Fibroblast of the conjunctiva (primary cell): ENCODE measurements at places on chromosomes 13 and 19.
A peak's percentile ranks its signal among the peaks of the same experiment; 100 is the strongest.

DNA sequence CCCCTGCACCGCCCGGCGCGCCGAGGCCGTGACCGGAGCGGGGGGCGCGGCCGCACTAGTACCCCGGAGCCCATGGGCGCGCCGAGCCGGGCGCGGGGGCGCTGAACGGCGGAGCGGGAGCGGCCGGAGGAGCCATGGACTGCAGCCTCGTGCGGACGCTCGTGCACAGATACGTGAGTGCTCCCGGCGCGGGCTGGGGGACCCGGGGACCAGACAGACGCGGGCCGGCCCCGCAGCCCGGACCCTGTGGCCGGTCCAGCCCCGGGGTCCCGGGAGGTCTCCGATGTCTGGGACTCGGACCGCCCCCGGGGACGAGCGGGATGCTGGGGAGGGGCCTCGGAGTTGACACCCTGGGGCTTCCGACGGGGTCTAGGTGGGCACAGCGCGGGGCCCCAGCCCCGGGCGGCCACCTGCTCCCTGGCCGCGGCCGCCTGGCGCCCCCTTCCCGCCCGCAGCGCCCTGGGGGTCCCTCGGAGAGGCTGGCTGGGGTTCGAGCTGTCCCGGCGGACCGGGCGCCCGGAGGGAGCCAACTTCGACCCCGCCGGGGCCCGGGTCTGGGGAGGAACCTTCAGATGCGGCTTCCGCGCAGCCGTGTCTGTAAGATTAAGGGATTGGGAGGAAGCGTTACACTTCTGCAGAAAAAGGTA is 568 bp downstream of the ATP11A start:
- no peak for DNase-seq

- DNase-seq: no peak
Observed at GRCh38 chr13:43339805-43340550, 316.6 kb downstream of the DNAJC15 start.

- DNase-seq: no peak
Observed at GRCh38 chr13:94947392-94947791, 235.0 kb upstream of the SOX21 start.

DNA sequence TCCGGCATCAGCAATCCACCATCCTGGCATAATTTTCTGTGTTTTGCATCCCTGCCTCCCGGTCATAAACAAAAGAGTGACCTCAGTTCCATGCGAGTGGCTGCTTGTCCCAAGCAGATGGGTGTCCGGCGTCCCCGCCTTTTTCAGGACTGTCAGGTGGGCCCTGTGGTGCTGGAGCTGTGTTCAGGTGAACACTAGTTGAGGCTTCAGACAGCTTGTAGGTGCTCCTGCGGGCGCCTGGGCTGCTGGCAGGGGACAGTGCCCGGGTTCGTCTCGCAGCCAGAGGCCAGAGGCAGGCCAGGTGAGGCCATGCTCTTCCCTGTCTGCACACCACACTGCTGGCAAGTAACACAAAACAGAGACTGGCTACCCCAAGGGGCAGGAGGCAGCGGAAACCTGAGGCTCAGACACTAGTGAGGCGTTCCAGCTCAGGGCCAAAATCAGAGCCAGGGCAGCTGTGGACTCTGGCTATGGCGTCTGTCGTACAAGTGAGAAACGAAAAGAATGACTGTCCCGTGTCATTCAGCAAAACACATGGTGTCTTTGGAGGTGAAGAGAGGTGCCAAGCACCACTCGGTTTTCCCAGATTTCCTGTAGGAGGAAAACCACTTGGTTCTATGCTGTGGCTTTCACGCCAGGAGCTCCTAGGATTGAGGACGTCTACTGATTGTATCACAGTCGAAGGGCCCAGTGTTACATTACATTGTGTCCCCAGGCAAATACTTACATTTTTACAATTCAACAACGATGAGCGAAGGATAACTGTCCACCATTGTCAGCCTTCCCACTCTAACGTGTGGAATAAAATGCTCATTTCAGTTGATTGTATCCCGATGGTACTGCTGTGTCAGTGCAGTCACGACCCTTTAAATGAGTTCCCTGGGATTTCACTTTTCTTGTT is 104.0 kb downstream of the ATP11A start:
- no peak for DNase-seq

DNA sequence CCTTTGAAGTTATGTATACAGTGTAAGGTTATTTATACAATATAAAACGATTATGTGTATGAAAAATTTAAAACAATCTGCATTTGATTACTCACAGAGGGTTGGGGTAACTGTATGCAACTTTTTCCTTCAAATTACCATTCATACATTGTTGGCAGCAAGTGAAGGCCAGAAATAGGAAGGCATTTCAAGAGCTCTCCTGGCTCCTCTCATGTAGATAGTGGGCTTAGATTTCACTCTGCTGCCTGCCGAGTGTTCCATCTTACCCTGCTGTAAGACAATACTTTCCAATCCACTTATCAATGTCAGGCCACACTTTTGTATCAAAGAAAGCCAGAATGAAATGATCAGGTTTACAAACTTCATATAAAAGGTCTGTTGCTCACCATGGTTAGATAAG is 245.2 kb downstream of the DNAJC15 start:
- no peak for DNase-seq

- DNase-seq: no peak
Observed at GRCh38 chr19:50204811-50205675, 1.6 kb downstream of the MYH14 start.

DNA sequence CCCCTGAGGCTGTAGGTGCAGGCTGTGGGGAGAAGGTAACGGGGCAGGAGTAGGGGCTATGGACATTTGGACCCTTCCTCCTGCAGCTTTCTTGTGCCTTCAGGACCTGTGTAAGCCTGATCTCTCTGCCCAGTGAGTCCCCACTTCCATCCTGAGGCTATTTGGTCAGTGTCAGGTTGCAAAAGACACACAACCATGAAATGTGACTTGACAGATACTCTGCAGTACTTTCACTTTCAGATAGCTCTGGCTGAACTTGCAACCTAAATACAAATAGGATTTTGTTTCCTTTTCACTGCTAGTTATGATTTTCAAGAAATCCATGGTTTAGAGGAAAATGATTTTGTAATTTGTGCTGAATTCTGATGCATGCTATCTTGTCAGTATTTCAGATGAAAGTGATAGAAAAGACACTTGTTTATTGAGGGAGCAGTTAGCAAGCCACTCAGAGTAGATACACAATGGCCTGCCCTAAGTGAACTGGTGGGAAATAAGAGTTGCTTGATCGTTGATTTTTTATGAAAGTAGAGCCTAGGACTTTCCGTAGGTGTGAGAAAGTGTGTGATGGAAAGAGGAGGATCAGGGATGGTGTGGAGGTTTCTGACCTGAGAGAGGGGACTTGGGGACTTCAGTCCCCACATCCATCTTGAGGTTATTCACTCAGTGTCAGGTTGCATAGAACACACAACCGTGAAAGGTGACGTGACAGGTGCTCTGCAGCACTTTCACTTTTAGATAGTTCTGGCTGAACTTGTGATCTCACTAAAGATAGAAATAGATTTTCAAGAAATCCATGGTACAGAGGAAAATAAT is 18.1 kb upstream of the EID2 start:
- no peak for DNase-seq

GRCh38 chr19:52941941-52942385 is 18.7 kb upstream of the ZNF888 start:
- DNase-seq: no peak

DNA sequence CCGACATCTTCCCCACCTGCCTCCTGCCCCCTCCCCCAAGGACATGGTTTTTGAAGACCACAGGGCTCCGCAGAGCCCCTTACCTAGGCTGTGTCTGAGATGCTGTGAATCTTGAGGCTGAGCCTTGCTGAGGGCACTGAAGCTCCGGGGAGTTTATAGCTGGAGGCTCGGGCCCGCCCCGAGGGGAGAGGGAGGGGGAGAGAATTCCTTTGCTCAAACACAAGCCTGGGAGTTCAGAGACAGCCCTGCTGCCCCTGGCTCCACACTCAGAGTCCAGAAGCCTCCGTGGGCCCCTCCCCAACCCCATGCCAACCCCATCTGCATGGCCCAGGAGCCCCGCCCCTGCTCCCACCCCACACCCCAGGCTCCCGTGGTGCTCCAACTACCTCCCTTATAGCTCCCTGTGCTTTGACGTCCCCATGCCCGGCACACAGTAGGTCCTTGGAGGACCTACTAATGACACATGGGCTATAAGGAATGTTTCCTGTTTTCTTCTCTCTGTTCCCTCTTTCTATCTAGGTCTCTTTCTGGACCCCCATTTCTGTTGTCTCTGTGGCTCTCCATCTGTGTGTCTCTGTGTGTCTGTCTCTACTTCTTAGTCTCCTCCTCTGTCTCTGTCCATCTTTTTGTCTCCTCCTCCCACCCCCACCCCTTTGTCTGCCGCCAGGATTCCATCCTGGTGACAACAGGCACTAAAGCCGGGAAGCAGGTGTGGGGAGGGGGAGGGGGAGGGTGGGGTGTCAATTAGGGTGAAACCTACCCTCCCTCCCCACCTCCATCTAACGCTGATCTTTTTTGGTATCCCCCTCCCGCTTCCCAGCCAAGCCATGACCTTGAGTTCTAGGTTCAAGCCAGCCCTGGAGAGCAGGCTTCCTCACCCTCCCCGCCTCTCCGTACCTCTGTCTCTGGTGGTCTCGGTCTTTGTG is at the start of gene TNNT1:
TNNT1 (minus strand) TSS at position 129 of the 926 bp plus-strand sequence. CDS start 2,049 bp downstream, outside the sequence.
- DNase-seq: no peak

GRCh38 chr13:72368031-72368430 is 359.4 kb downstream of the MZT1 start:
- no peak for DNase-seq

DNA sequence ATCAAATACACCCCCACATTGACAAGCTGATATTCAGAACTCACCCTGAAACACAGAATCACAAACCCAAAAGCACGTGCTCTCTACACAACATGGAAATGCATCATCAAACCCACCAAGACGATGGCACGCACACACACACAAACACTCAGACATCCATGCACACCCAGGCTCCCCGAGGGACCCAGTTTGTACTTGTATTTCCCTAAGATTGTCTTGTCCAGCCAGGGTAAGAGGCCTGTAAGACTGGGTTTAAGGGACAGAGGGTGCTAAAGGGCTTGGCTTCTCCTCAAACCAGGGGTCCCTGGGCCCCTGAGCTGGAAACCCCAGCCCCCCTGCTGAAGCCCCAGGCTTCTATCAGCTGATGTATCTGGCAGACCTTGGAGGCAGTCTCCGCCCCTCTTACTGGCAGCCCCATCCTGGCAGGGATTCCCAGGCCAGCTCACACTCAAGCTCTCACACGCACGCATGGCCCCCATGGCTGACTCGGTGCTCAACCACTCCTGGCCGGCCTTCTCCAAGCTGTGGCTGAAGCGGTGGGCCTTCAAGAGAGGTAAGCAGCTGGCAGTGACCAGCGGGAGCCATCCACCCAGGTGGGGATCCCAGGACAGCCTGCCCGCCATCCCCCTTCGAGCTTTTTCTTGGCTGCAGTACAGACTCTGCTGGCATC is 6.5 kb downstream of the ARHGEF18 start:
- no peak for DNase-seq

DNA sequence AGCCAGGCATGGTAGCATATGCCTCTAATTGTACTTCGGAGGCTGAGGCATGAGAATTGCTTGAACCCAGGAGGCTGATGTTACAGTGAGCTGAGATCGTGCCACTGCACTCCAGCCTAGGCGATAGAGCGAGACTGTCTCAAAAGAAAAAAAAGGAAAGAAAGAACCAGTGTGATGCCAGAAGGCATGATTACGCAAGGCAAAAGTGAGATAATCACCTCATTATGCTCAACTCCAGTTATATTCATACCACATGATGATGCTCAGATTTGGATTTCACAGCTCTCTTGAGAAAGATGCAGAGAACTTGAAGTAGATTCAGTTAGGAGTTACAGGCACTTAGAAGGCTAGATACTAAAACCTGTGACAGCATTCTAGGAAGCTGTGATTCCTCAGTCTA is 21.8 kb downstream of the RCBTB1 start:
- DNase-seq: peak; percentile 18

GRCh38 chr19:4700693-4700970 is 23.0 kb downstream of the DPP9 start:
- DNase-seq: no peak

- peak; percentile 26 for DNase-seq
Observed at GRCh38 chr19:56333506-56333905, 18.9 kb upstream of the ZSCAN5A start.

DNA sequence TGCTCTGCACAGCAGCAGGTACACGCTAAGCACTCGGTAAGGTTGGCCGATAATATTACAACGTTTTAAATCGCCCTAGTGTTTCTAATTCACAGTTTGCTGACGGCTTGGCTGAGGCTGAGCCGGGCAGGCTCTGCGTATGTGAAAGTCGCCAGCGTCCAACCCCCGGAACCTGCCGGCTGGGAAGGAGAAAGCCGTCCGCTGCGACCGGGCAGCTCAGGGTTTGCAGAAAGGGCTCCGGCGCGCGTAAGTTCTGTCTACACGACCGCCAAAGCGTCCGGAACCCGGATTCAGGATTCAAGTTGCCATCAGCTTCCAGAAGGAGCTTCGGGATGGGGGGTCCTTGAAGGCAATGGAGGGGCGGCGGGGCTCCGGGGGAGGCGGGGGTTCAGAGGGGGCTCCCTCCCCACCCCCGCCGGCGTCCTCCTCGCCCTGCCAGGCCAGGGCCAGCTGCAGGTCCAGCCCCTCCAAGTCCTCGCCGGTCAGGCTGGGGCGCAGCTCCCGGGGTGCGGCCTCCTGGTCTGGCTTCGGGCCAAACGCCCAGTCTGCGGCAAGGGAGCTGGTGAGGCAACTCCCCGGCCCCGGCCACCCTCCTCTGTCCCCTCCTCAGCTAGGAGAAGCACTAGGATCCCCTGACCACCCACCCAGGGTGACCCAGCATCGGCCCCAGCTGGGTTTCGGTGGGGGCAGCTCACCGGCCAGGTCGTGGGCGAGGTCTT is 575 bp downstream of the SMIM44 start:
- no peak for DNase-seq

- DNase-seq: peak; percentile 82
Observed at GRCh38 chr19:45882652-45883585, 3.0 kb downstream of the IRF2BP1 start.

DNA sequence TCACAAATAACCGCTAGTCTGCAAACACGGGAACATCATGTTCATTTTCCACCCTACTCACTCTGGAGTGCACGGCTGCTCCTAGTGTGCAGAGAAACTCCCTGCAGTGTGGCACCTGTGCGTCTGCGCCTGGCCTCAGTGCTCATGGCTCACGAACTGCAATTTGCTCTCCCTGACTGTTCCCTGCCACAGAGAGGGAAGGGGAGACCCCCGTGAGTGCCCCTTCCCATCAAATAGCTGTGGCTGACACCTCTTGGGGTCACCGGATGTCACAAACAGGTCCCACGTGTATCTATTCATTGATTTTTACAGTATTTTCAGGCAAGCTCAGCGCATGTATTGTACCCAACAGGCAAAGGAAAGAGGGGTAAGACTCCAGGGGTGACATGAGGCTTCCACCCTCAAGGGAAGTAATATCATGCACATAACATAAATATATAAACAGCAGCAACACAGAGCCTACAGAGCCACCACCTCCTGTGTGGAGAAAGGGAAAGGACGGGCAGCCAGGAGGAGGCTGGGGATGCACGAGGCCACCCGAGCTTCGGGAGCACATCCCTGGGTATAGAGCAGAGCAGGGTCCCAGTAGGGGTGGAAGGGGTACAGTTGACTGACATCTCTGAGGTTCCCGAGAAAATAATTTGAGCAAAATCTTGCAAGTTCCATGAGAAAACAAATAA is 140.3 kb upstream of the SOX1 start:
- no peak for DNase-seq

GRCh38 chr19:58582985-58583384 is 9.8 kb upstream of the MZF1 start:
- DNase-seq: no peak
